Ovary (tissue), 10 donors: ENCODE measurements at places on chromosomes 6 and 20.

DNA sequence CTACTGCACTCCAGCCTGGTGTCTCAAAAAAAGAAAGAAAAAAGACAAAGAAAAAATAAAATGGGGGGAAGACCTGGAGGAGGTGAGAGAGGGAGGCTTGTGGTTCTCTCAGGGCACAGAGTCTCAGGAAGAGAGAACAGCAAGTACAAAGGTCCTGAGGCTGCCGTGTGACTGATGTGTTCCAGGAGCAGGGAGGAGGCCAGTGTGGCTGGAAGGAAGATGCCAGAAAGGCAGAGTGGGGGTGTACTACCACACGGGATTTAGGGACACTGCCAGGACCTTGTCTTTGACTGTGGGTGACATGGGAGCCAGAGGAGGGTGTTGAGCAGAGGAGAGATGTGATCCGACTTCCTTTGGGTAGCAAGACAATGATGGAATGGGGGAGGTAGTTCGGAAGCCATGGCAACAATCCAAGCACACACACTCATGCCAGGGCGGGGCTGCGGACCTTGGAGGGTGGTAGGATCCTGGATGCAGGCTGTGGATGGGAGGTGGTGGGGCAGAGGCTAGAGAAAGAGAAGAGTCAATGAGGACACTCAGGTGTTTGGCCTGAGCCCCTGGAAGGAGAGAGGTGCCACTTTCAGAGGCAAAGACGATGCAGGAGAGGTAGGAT is 136.4 kb upstream of the PTPN1 start:
- no peaks in the 10 kb centered on the region for H3K27me3 ChIP-seq
- no peak overlapping the region for H3K4me3 ChIP-seq
- no peak overlapping the region for H3K27ac ChIP-seq
- no peaks in the 10 kb centered on the region for H3K4me1 ChIP-seq
- H3K36me3 ChIP-seq = no peaks in the 10 kb centered on the region

DNA sequence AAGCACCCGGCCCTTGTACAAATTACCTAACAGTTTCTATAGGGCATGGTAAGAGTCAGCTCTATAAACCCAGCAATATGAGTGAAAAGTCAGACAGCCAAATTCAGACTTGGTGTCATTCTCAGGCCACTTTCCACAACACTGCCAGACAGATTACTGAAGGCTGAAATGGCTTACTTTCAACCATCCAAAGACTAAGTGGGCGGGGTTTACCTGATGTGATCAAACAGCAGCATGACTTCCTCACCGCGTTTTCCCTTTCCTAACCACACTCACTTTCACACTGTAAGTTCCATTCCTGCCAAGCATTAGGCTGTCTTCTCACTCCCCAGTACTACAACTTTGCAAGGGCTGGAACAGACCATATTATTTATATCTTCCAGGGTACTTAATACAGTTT is 85.9 kb downstream of the SMLR1 start:
- H3K4me1 ChIP-seq = no peaks in the 10 kb centered on the region
- H3K4me3 ChIP-seq = no peak overlapping the region
- H3K36me3 ChIP-seq = no peaks in the 10 kb centered on the region
- DNase-seq = no peak

DNA sequence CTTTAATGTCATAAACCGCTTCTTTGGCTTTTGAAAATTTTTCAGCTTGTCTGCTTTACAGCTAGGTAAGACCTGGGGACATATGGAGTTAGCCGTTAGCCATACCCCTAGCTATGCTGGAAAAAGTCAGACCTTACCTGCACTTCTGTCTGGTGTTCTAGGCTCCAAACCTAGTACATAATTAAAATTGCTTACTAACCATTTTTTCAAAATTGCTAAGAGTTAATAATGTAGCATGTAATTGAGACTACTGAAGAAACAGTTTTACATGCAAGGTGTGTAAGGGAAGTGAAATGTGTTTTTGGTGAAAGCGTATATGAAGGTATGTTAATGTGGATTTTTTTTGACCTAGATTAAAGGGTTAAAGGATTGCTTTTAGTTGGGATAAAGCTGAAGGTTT is 336.9 kb downstream of the RNF144B start:
- H3K4me3 ChIP-seq = no peak overlapping the region
- no peak overlapping the region for H3K27ac ChIP-seq
- no peaks in the 10 kb centered on the region for H3K27me3 ChIP-seq
- H3K4me1 ChIP-seq = no peaks in the 10 kb centered on the region
- DNase-seq = no peak

DNA sequence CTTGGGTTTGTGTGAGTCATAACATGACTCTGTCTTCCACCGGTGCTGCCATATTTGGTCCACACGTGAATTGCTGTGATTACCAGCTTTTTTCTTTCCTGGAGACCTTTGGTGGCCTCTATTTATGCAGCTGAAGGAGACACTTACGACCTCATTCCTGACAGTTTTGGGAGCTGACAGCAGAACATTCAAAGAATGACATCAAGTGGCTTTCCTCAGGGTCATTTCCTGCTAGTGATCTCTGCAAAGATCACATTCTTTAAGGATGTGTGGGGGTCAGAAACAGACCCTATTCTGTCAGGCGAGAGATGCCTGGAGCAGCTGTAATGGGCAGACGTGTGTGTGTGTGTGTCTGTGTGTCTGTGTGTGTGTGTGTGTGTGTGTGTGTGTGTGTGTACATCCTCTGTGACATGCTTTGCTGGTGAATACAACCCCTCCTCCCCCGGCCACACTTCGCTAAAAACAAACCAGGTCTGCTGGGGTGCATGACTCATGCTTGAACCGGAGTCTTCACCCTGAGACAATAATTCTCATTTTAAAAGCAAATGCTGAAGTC is 115.6 kb downstream of the TMEM170B start:
- peak; percentile 35 for DNase-seq
- H3K4me1 ChIP-seq = peaks cover 16% of the 10 kb centered on the region
- H3K36me3 ChIP-seq = no peaks in the 10 kb centered on the region

GRCh38 chr6:84424956-84425355 is 197.5 kb upstream of the CEP162 start:
- H3K27me3 ChIP-seq = no peaks in the 10 kb centered on the region
- H3K27ac ChIP-seq = no peak overlapping the region
- H3K4me1 ChIP-seq = no peaks in the 10 kb centered on the region
- no peak overlapping the region for H3K4me3 ChIP-seq

GRCh38 chr6:111871725-111872400 is 1.4 kb downstream of the FYN start:
- peaks cover 4% of the 10 kb centered on the region for H3K4me1 ChIP-seq
- H3K4me3 ChIP-seq = peak overlapping the region; percentile 48
- no peaks in the 10 kb centered on the region for H3K27me3 ChIP-seq
- no peaks in the 10 kb centered on the region for H3K36me3 ChIP-seq
- DNase-seq = peak; percentile 40

GRCh38 chr6:9484686-9485085 is 930.2 kb downstream of the TFAP2A start:
- H3K4me3 ChIP-seq = no peak overlapping the region
- no peak for DNase-seq
- no peaks in the 10 kb centered on the region for H3K27me3 ChIP-seq
- no peaks in the 10 kb centered on the region for H3K36me3 ChIP-seq
- no peaks in the 10 kb centered on the region for H3K4me1 ChIP-seq

- H3K4me1 ChIP-seq = no peaks in the 10 kb centered on the region
- no peak overlapping the region for H3K27ac ChIP-seq
- DNase-seq = no peak
- no peak overlapping the region for H3K4me3 ChIP-seq
- H3K27me3 ChIP-seq = no peaks in the 10 kb centered on the region
Measured at GRCh38 chr6:140499607-140500006, 1125.2 kb upstream of the CITED2 start.

- H3K4me3 ChIP-seq = no peak overlapping the region
- no peak for DNase-seq
- no peaks in the 10 kb centered on the region for H3K36me3 ChIP-seq
- H3K27ac ChIP-seq = no peak overlapping the region
Measured at GRCh38 chr6:159074120-159074684, 29.4 kb upstream of the TAGAP start.

GRCh38 chr20:44054118-44054517 is 132.9 kb downstream of the JPH2 start:
- H3K4me3 ChIP-seq = no peak overlapping the region
- DNase-seq = no peak
- H3K27ac ChIP-seq = no peak overlapping the region
- H3K4me1 ChIP-seq = no peaks in the 10 kb centered on the region
- no peaks in the 10 kb centered on the region for H3K36me3 ChIP-seq
- H3K27me3 ChIP-seq = no peaks in the 10 kb centered on the region

- H3K4me3 ChIP-seq = no peak overlapping the region
- H3K27me3 ChIP-seq = no peaks in the 10 kb centered on the region
- DNase-seq = no peak
- H3K36me3 ChIP-seq = no peaks in the 10 kb centered on the region
- no peak overlapping the region for H3K27ac ChIP-seq
Measured at GRCh38 chr6:14442242-14442641, 324.7 kb downstream of the CD83 start.

DNA sequence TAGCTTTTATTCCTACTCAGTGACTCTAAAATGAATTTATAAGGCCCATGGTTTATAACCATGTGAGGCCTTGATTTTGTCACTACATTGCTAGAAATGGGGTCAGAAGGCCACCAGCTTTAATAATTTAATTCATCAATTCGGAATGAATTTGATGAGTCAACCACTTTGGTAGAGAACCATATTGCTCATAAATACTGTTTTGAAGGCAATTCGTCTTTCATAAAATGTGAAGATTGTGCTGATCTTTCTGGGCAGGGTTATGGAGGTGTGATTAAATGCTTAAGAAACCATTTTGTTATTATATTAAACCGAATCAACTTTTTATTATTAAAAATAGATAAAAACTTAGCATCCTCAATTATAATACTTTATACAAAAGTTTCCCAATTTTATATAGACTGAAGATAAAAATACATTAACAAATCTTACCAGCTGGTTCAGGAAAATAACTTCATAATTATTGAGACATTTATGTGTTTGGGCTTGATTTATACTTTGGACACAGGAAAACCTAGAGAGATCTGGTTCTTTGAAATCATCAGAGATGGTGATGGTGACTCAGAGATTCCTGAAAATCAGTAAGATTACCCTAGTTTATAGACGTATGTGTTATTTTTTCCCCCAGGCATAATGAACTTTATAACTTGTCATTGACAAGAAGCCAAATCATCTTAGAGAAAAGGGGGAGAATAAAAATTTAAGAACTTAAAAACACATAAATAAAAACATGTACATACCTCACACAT is 10.6 kb downstream of the HCRTR2 start:
- no peaks in the 10 kb centered on the region for H3K36me3 ChIP-seq
- no peak for DNase-seq
- H3K4me1 ChIP-seq = no peaks in the 10 kb centered on the region
- H3K27me3 ChIP-seq = no peaks in the 10 kb centered on the region
- no peak overlapping the region for H3K4me3 ChIP-seq
